ENCODE measurements at places on chromosomes 2 and 18. TPM values are rescaled to one million over a fixed set of nuclear protein-coding genes. Genes with fewer than 3 reads are reported as not detected.

ESPNL gene
- 0.22 TPM for total RNA-seq

LRATD1 gene
- total RNA-seq: 0.07 TPM

GAREM1 gene
- 11.1 TPM for total RNA-seq

SNED1 gene
- 9.6 TPM for total RNA-seq

KCTD1 gene
- 16.8 TPM for total RNA-seq

CCDC148 gene
- total RNA-seq: 0.59 TPM

SGPP2 gene
- total RNA-seq: 1.6 TPM

All from HCT116 (cell line).